ENCODE measurements at places on chromosomes 4 and X. TPM values are rescaled to one million over a fixed set of nuclear protein-coding genes. Genes with fewer than 3 reads are reported as not detected.

GRCh38 chr4:39255266-39255665, 72.9 kb downstream of the WDR19 start:
- no peak for DNase-seq

GRCh38 chrX:3428792-3429191, 82.3 kb upstream of the MXRA5 start:
- no peak for DNase-seq

DNA sequence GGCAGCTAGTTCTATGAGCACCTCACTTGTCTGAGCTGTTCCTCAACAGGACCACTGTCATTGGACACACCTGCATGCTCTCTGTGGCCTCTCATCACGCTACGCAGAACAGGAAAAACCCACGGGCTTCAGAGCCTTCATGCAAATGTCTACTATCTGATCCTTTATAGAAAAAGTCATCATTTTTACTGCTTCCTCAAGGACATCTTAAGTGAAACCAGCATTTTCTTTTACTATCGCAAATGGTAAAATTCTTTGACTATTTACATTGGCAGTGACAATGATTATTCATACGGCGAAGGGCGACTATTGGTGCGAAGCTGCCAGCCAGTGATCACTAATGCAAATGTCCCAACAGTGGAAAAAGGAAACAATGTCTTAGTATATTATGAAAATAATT, 147.0 kb downstream of the AFAP1 start:
- no peak for DNase-seq

The GYPA gene
- polyA plus RNA-seq, result not detected

The MXRA5 gene
- not detected for polyA plus RNA-seq

The CT45A1 gene
- polyA plus RNA-seq, result not detected

The NUDT10 gene
- 1.4 TPM for polyA plus RNA-seq

Data from immature natural killer cell (primary cell).